ENCODE measurements at places on chromosomes 1 and 21.

DNA sequence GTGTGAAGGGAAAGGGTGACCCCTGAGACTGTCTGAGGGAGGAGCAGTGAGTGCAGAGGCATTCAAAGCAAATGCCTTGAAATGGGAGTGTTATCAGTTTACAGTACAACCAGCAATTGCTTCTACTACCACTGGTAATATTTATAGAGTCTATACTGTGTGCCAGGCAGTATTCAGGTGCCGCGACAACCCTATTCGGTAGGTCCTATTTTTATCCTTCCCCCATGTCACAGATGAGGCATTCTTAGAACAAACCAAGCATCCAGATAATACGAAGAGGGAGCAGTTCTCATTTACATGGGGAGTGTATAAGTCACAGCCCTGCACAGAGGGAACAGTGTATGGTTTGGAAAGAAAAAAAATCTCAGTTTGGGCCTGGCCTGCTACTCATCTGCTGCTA is 18.3 kb downstream of the ROR1 start:
- no peak for DNase-seq

DNA sequence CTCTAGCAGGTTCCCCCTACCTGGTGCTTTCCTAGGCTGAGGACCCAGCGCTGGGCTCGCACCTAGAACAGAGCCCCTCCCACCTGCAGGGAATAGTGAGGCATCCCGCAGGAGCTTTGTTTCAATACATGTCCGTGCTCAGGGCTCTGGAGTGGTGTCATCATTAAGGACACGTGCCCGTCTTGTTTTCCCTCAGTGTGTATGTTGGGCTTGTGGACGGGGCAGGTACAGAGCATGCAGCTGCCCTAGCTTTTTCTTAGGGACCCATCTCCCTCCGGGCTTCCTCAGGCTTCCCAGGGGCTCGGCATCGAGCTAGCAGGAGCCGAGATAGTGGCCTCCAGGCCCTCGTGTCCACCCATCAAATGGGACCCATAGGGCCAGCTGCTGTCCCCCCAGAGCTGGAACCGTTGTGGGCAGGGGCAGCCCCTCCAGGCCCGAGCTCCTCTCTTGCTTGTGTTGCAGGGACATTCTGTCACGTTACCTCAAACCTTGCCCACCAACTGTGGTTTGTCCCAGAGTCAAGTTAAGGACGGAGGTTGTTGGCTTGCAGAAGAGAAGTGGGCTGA is 3.9 kb downstream of the TMEM201 start:
- no peak for DNase-seq

DNA sequence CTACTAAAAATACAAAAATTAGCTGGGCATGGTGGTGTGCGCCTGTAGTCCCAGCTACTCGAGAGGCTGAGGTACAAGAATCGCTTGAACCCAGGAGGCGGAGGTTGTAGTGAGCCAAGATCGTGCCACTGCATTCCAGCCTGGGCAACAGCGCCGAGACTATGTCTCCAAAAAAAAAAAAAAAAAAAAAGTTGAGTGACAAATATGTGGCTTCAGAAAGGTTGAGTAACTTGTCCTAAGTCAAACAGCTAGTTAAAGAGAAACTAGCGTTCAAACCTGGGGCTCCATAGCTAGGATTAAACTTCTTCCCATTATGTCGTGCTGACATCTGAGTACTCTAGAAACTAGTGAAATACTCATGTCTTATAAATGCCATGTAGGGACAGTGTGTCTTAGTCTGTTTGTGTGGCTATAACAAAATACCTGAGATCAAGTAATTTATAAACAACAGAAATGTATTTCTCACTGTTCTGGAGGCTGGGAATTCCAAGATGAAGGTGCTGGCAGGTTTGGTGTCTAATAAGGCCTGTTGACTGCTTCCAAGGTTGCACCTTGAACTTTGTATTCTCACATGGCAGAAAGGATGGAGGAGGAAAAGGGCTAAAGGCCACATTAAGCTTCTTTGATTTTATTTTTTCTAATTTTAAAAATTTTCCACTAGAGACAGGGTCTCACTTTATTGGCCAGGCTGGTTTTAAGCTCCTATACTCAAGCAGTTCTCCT is 12.0 kb downstream of the AK4 start:
- DNase-seq = no peak

- DNase-seq = no peak
These were observed 62.1 kb upstream of the CNTN2 start for GRCh38 chr1:204980840-204981405.

DNA sequence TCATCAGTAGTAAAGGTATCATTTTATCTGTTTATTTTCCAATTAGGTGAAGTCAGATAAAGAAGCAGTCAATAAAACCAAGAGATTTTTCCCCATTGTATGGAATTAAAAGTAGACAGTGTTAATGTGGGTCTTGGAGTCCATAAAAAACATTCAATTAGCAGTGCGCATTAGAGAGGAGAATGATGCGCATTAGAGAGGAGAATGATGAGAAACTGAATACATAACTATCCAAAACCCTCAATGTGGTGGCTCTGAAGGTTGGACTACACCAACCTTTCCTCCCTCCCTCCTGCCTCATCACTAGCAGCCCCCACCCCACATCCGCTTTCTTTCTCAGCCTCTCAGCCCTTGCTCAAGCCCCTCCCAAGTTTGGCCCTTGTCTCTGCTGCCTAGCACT is 99.5 kb downstream of the DAB1 start:
- no peak for DNase-seq

GRCh38 chr1:63743781-63744180 is 30.0 kb upstream of the ROR1 start:
- no peak for DNase-seq

Data from GM12891 (cell line).